ENCODE measurements at places on chromosomes 7 and 10.

DNA sequence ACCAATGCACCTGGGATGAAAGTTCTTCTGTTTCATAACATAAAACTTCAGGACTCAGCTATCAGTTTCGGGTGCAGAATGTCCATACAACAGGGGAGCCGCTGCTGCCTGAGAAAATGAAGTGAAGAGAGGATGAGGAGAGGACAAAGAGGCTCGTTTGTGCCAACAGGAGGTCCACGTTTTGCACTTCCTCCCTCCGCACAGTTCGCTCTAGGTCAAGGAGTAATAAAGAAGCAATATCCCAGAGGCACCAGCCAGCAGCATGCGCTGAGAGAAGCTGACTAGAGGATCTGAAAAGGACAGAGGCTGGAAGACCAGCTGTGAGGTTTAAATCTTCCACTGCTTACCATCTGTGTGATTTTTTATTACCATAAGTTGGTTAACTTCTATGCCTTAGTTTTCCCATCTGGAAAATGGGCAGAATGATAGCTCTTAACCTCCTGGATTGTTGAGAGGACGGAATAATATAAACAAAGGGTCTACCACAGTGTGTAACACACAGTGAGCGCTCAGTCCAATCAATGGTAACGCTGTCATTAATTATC is 709 bp downstream of the GPAM start:
- no peak for DNase-seq

GRCh38 chr10:105734479-105734878 is 1093.4 kb downstream of the SORCS3 start:
- DNase-seq, result no peak

- DNase-seq, result no peak
Measured at GRCh38 chr7:21948887-21949540, 3.3 kb upstream of the CDCA7L start.

DNA sequence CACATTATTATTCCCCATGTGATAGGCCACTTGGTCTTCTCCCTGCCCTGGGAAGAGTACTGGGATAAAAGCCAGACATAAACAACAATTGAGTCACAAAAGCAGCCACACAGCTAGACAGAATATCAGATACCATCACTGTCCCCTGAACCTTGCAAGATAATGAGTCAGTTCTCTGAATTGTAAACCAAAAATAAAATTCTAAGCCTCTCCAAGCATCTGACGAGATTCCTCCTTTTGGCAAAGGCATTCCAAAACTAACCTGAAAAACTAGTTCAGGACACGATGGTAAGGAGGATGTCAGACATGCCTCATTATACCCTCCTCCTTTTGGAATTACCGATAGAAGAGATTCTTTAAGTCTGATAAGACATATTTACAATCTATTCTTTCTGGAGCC is 450.7 kb downstream of the HTR7 start:
- peak; percentile 65 for DNase-seq

GRCh38 chr10:46293832-46294640 is 7.2 kb downstream of the ANTXRL start:
- peak; percentile 65 for DNase-seq

DNA sequence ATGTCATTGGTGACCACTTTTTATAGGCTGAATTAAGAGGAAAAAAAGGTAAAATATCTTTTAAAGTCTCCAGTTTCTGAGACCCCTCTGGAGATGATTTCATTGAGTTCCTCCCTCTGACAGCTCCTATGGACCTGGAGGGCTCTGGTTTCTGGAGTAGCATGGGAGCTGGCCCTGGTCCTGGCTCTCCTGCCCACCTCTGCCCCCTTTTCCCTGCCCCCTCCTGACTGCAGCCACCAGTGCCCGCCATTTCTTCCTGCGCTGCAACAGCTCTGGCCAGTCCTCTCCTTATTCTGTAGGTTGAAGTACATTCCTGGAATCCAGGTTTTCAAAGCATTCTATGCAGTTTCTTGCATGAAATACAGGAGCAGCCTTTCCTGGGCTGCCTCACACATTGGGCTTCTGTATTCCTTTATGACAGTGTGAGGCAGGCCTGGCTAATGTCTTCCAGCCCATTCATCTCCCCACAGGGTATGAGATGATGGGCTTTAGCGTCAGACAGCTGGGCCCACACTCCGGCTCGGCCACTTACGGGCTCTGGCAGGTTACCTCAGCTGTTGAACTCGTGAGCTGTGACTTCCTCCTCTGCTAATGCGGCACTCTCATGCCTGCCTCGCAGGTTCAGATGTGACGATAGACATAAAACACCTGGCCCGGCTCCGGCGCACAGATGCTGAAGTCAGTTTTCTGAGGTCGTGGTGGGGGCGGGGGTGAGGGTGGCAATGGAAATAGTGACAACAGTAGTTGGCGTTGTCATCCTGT is 101.7 kb downstream of the MGMT start:
- DNase-seq, result peak; percentile 64

GRCh38 chr7:157875230-157876179 is 538.7 kb downstream of the DNAJB6 start:
- no peak for DNase-seq

GRCh38 chr10:1293636-1294435 is 237.7 kb downstream of the WDR37 start:
- DNase-seq, result peak; percentile 72

DNA sequence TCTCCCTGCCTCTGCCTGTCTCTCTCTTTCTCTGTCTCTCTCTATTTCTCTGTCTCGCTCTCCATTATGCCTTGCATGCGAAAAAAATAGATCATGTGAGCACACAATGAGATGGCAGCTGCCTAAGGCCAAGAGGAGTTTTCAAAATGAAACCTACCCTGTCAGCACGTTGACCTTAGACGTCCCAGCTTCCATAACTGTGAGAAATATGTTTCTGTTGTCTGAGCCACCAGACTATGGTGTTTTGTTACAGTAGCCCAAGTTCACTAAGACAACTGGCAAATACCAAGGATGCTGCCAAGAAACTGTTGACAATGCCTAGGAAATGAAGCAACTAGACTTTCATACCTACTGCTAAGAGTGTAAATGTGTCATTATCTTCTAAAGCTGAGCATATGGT is 70.6 kb upstream of the PLXDC2 start:
- no peak for DNase-seq

GRCh38 chr7:133650069-133650468 is 397.2 kb downstream of the EXOC4 start:
- DNase-seq, result no peak

- DNase-seq, result peak; percentile 66
Measured at GRCh38 chr7:111919631-111920179, 286.5 kb downstream of the DOCK4 start.

DNA sequence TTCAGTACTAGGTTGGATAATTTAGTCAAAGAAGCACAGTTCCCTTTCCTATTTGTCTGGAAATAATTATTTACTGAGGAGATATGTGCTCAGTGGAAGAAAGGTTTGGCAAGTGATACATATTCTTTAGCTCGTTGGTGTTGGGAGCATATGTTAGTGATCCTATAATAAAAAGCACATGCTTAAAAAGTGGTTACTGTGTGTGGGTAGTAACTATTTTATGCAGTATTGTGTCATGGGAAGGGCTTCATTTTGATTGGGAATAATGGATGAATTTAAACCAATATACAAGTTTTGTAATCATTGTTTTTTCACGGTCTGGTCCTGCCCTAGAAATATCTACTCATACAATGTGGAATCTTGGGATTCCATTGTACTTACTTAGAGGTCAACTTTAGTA is 188.7 kb upstream of the PPP1R3A start:
- no peak for DNase-seq

DNA sequence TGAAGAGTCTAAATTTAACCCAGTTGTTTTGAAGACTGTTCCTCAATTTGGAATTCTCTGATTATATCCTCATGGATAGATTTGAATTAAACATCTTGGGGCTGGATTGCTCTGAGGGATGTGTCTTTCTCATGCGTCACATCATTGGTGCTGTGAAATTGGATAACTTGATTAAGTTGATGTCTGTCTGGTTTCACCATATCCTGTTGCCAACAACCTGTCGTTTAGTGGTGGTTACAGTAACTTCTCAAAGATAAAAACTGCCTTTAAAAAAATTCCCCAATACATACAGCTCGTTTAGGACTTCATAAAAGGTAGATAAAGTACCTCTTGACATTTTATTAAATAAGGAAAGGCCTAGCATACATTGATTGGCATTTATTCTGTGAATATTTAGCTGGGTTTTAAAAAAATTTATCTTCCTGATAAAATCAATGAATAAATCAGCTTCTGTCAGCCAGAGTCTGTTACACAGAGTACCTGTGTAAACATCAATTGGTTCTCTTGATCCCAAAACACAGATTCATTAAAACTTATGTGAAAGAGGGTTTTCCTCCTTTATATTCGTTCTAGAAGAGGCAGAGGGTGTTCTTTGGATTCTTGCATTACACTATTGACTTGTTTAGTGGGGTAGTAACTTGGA is 10.5 kb downstream of the CRCP start:
- no peak for DNase-seq

DNA sequence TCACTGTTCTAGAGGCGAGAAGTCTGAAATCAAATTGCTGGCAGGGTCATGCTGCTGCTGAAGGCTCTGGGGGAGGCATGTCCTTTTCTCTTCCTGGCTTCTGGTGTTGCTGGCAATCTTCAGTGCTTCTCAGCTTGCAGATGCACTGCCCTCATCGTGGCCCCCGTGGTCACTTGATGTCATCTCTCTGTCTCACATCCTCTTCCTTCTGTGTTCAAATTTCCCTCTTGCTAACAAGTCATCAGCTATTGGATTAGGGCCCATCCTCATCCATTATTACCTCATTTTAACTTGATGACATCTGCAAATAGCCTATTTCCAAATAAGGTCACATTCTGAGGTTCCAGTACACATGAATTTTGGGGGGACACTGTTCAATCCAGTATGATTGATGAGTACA is 36.6 kb upstream of the SRGN start:
- DNase-seq, result no peak

GRCh38 chr10:64080071-64080470 is 558.9 kb downstream of the REEP3 start:
- DNase-seq, result no peak

DNA sequence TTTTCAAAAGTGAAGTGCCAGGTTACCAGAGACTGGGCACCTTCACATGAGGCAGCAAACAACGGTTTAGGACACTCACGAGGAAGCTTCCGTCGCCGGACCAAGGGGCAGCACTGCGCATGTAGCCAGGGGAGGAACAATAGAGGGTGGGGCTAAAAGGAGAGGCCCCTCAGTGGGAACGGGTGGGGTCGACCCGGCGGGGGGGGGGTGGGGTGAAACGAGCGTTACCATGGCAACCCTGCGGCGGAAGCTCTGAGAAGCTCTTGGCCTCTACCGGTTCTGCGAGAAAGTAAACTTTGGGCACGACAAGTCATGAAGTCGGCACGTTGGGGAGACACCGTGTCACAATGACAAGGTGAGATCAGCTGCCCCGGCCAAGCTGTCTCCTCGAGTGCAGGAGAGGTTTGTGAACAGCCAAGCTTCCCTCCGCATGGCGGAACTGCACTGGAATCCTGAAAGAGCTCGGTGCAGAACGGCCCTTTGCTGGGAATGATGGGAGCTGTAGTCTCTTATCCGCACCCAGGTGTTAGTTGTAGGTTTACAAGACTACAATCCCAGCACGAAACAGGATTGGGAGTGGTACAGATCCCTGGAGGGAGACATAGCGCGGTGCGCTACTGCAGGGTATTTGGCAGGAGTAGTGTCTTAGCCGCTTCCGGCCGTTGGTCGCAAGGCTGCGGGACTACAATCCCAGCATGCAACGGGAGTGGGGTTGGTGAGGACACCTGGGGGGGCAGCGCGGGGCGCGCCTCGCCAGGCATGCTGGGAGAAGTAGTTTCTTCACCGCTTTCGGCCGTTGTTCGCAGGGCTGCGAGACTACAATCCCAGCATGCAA is 72.8 kb upstream of the ZNF722 start:
- no peak for DNase-seq

DNA sequence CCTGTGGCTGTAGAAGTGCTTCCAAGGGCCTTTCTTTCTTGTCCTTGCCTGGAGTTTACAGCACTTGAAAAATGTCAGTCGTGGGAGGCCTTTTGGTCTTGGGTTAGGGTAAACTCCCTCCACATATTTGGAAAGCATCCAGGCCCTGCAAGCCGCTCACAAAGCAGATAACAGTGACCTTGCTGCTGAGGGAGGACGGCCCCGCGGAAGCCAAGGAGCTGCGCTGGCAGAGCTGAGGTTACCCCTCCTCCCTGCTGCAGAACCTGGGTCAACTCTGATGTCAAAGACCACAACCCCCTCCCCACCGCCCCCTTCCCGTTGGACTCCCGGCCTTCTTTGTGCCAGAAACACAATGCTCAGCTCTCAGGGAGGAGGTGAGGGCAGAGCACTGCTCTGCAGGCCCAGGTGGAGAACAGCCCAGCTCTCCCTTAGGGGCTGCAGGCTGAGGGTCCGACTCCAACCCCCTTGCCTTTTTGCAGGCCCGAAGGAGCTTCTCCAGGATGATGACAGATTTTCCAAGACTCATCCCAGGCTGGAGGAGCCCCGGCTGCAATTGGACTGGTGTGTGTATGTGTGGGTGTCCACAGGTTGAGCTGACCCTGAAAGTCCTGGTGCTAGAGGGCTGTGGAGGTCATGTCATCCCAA is 957.6 kb upstream of the ZNF722 start:
- peak; percentile 37 for DNase-seq

DNA sequence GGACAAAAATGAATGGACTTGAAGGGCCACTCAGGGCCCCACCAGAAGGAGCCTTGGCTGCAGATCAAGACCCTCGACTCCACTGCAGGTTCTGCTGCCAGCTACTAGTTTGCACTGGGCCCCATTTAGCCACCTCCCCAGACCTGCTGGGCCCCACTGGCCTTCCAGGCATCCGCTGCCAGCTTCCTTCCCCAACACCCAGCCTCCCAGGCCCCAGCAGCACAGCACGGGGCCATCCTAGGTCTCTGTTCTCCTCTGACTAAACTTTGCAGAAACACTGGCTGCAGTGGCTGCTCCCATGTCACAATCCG is 277.4 kb upstream of the KLF14 start:
- no peak for DNase-seq

DNA sequence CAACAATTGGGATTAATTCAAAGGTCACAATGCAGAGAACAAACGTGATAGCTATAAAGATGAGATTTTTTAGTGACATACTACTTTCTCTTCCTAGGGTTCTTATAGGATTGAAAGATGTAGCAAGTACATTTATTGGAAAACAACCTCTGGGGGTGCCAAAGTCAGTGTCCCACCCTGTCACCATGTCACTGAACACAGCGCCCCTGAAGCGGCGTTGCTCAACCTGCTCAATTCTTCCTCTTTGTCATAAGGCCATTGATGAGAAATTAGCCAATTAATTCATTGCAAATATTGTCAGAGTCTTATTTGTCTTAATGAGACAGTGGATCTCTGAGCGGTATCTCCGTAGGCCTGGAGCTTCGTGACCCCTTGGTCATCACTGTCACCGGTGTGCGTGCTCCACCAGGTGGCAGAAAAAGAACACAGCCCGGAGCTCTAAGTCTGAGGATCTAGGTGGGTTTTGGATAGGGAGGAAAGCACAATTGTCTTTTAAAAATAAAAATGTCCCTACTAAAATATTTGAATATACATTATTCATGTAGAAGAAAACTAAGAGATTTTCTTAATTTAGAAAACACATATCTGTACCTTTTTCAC is 362.6 kb downstream of the PAXIP1 start:
- DNase-seq, result peak; percentile 60

- no peak for DNase-seq
Measured at GRCh38 chr10:106931159-106931852, 233.2 kb downstream of the SORCS1 start.

GRCh38 chr7:52463341-52463740 is 572.1 kb upstream of the POM121L12 start:
- DNase-seq, result no peak

GRCh38 chr7:115359119-115359518 is 437.2 kb downstream of the MDFIC start:
- no peak for DNase-seq
